ENCODE measurements at places on chromosomes 6 and 20.

GRCh38 chr6:27755768-27756167, 156.4 kb downstream of the OR2B2 start:
- DNase-seq: no peak

DNA sequence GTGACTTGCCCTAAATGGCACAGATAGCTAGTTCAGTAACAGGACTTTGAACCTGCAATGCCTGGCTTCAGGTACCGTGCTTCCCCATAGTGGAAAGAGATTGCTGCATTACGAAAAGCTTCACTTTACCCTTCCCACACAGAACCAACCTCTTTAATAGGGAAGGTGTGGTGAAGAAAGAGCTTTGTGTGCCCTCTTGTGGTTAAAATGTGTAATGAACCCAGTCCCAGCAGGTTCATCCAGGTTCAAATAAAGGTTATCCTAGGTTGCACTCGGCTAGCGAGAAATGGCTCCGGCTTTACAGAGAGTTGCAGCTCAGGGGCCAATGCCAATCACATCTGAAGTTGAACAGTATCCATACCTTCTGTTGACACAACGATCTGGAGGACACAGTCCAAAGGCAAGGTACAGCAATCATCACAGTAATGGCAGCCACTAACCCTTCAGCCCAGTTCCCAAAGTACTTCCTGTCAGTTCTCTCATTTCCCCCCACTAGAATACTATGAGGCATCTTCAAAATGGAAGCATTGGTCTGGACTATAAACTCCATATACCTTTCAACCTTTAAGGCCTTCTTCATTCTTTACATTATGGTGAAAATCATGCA, 3.0 kb downstream of the DEFB115 start:
- DNase-seq: no peak

GRCh38 chr6:322259-322930, 30.1 kb downstream of the DUSP22 start:
- DNase-seq: no peak

DNA sequence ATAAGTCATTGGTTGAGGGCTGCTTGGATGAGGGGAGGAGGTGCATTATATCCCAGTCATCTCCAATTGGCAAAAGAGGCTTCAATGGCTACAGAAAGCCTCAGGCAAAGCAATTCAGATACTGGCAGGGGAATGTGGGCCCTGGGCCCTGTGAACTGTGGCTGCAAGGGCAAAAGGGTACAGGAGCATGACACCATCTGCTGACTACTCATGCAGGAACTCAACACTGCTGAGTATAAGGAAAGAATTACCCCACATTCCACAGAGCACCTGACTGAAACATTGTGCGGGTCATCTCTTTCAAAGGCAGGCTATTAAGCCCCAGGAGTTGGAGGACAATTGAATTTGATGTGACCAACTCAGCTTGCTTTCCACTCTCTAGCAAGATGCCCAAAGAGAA, 92.1 kb upstream of the SPTLC3 start:
- no peak for DNase-seq

DNA sequence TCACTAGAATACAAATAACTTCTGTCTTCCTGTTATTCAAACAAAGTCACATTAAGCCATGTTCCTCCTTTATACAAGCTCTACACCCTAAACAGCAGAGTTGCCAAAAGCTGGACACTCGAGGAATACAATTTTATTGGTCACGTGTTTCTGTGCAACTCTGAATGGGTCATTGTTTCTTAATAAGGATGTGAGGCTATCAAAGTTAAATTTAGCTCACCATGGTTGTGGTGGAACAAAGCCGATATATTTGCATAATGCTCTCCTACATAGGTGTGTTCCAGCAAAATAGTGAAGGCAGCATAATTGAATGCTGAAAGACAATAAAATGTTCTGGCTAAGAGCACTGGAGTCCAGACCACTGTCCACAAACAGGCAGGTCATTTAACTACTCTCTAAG, 36.9 kb upstream of the CD2AP start:
- no peak for DNase-seq

GRCh38 chr20:38297916-38298674, 5.9 kb upstream of the BPI start:
- DNase-seq: no peak

- no peak for DNase-seq
Observed at GRCh38 chr6:98215531-98215930, 618.8 kb upstream of the POU3F2 start.

- DNase-seq: no peak
Observed at GRCh38 chr6:28929887-28930620, 6.3 kb upstream of the TRIM27 start.

Measured in activated naive CD4-positive, alpha-beta T cell treated with anti-CD3 and anti-CD28 coated beads, Interleukin-2, amount 50 U/mL, for 16 hours (primary cell).